ENCODE measurements at places on chromosomes 4 and X.

DNA sequence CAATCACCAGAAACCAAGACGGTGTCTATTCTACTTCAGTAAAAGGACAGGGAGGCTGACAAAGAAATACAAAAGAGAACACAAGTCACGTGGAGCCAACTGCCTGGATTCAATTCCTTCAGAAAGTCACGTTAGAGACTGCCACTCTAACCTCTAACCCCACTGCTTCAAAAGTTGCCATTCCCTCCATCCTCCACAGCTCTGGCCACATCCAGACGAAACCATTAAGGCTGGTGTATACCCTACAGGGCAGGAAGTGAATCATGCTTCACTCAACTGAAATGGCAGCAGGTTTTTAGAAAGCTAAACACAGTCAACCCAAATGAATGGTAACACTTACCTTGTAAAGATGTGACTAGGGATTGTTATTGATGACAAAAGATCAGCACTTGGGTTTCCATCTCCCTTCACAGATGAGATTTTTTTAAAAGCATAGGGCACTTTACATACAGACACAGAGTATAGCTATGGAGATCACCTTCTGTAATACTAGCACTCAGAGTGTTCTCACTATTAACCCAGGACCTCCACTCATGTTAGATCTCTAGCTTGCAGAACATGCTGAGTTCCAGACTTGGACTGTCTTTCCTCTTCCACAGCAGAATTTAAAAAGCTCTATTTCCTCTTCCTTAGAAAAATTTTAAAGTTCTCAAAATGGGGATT lies 37.4 kb downstream of the MAML3 start:
- no peak for DNase-seq

DNA sequence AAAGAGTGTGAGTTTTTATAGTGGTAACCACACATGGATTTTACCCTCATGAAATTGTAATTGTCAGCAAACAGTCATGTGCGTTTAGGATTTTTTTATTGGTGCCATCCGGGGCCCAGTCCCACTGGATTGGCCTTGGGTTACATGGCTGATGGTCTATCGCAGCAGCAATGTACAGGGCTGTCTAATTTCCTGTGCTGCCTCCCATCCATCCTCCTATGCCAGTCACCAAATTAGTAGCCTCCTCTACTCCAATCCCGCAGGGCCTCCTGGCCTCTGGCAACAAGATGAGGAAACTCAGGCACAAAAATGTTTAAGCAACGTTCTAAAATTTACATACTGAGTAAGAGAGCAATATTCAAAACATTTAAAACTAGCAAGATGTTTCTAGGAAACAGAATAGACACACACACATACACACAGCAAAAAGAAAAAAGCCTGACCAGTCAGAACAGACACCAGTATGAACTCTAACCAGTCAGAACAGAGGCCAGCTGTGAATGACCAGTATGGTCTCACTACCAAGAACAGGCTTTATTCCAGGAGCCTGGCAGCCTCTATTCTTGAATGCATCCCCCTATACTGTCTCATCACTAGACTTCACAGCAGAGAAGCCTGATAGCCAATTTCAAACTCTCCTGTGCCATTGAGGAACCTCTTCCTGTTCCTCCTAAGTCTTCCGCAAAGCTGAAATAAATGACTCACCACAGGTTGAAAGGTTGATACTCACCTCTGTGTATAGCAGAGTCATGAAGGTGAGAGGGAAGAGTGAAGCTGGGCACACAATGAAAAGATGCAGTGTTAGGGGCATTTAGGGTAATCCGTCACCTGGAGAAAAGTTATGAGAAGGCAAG lies 42.6 kb downstream of the CHRNA9 start:
- DNase-seq = no peak

DNA sequence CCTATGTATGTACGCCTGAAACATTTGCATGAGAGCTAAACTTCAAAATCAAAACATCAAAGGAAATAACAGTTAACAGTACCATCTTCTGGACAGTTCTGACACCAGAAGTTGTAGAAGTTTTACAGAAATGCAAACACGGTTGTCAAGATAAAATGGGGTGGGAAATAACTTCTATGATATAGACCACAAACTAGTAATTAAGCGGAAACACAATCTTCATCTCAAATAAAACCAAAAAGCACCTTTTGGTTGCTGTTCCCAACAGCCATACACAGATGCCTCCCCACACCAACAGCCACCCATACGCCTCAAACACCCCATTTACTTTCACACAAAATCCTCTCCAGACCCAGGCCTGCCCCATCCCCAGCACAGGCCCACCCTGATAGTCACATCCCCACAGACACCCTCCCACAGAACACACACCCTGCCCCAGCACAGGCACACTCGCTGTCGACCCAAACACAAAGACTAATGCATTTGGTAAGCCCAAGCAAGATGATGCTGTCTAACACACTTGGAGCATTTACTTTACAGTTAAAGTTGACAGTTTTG lies 64.3 kb downstream of the TAPT1 start:
- DNase-seq = peak; percentile 60

- DNase-seq = no peak
Measured at GRCh38 chr4:153933915-153934687, 145.2 kb upstream of the SFRP2 start.

DNA sequence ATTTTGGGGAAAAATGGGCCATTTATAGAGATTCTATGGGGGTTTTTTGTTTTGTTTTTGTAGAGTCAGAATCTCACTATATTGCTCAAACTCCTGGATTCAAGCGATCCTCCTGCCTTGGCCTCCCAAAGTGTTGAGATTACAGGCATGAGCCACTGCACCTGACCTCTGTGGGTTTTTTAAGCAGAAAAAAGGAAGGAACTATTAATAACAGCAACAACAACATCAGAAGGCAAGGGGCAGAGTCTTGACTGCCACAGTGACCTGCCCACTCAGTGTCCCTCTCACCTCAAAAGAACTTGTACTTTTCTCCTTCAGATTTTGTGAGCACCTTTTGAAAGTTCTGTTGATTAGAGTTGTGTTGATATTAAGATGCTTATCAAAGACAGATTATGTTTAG lies 48.1 kb downstream of the FNIP2 start:
- no peak for DNase-seq

GRCh38 chrX:12269484-12269883 lies 131.2 kb downstream of the FRMPD4 start:
- DNase-seq = no peak

DNA sequence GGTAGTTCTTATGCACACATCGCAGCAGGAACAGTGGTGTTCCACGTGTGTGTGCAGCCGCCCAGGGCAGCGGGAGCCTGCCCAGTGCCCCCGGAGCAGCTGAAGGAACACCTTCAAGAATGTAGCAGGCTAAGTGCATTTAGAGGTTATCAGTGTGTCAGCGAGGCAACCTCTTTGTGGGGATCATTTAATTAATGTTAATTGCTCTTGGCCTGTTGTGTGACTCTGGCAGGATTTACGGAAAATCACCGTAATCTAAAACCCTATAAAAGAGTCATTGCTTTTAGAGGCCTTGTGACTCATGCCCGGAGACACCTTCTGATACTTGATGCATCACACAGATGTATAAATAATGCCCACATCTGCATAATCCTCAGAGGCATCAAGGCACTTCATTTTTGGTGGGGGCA lies 47.3 kb upstream of the GATB start:
- no peak for DNase-seq

DNA sequence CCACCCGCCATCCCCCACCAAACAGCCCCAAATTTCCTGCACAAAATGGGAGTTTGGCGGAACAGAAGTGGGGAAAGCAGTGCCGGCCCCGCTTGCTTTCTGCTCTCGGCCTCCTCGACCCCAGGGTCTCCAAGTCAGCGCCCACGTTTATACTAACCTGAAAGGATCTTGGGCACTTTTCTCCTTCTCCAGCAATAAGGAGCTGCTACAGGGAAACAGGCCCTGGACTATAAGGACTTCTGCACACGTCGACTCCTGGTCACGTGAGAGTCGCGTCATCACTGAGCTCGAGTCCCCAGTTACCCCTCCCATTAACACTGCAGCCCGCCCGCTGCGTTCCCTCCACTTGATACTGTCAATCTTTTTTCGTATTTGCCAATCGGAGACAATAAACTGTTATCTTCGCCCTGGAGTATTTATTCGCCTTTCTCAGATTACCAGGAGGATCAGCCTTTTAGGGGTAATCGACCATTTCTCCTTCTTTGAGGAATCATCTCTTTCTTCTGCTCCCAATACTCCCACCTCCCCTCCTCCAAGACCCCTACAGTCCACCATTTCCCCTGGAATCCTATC lies at the start of gene TCEAL8:
Gene TCEAL8, minus strand, starts transcription at position 235 of the 573 bp plus-strand sequence. CDS start 1,176 bp downstream, outside the sequence.
- DNase-seq = peak; percentile 55

DNA sequence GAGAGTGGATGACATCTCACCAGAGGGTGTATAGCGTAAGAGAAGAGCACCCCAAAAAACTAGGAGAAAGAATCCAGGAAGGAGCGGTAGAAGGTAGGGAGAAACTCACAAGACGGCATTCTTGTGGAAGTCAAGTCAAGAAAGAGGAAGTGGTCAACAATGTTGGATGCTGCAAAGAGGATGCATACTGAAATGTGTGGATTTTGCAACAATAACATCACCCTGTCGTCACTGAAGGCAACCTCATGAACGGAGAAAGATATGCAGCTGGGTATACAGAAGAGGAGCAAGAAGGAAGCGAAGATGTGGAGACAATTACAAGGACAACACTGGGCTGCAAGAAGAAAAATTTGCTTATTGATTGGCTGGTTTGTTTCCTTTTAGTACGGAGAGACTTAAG lies 11.4 kb upstream of the TAPT1 start:
- no peak for DNase-seq

DNA sequence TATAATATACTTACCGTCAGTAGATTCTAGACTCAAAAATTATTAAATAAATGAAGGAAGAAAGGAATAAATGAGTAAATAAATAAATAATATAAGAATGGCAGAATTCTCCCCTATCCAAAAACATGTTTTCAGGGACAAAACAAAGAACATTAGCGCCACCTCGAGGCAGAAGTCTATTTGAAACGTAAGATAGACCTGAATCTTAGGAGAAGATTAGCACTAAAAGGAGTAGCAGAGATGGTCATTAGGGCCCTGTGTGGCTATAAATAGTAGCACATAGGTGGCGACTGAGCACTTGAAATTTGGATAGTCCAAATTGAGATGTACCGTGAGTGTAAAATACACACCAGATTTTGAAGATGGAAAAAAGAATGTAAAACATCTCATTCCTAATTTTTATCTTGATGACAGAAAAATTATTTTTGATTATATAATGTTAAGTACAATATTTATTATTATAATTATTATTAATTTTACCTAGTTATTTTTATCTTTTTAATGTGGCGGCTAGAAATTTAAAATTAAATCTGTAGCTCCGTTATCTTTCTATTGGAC lies 24.3 kb upstream of the SRD5A3 start:
- peak; percentile 37 for DNase-seq

DNA sequence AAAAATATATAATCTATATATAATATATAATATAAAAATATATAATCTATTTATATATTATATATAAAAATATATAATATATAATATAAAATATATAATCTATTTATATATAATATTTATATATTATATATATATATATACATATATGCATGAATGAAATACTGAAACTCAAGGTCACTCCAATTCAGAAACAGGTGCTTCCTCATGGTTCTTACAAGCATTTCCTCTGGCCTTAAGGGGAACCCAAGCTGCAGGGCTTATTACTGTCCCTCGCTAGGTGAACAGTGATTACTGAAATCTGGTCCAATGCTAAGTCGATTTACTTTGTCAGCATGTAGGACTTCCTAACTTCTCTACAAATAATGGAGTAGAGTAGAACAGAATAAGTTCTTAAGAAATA lies 174.3 kb downstream of the GPM6A start:
- DNase-seq = no peak

- DNase-seq = no peak
Measured at GRCh38 chrX:120560405-120560841, 339 bp downstream of the CUL4B start.

DNA sequence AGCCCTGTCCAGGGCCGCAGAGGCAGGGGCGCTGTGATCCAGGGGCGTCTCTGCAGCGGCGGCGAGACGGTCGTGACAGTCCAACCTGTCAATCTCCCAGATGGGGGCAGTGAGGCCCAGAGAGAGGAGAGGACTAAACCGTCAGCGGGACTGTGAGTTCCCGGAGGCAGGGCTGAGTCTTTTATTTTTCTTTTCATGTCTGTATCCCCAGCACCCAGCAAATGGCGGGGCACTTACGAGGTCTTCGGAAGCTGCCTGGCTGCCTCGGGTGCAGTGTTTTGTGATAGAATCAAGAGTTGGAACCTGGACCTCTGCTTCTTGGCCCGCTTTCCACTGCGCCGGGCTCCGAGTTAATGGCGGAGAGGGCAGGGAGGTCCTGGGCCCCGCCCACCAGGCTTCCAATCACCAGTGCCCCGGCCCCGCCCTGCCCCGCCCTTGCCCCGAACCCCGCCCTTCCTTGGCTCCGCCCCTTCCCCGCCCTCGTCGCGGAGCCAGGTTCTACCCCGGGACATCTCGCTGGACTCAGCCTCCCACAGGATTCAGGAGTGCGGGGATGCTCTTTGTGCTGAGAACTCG lies 35.3 kb upstream of the GRPEL1 start:
- DNase-seq = peak; percentile 85

- no peak for DNase-seq
Measured at GRCh38 chrX:14851526-14851925, 21.3 kb downstream of the FANCB start.

- peak; percentile 5 for DNase-seq
Measured at GRCh38 chr4:111943796-111944203, 201.5 kb upstream of the FAM241A start.

DNA sequence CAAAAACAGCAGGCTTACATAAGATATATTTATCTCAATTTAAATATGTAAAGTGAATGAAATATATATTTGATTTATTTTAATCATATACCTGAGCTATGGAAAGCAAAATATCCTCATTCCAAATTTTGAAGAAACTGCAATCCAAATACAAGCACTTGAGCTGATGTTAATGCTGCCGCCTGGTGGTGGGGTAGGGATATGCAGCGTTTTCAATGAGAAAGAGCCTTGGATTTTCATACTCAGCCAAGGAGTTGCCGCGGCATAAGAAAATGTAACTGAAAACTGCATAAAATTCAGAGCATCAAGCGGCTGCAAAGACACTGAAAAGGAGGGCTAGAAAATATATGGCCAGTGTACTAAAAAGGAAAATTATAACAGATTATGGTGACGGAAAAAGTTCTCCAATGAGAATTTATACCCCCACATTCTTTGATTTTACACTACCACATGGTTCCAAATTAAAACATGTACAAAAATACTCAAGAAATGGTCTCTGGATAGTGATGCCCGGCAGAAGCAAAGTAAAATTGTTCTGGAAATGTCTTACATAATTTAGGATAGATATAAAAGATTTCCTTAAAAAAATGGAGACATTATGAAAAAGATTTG lies 660.3 kb upstream of the PITX2 start:
- DNase-seq = peak; percentile 3

DNA sequence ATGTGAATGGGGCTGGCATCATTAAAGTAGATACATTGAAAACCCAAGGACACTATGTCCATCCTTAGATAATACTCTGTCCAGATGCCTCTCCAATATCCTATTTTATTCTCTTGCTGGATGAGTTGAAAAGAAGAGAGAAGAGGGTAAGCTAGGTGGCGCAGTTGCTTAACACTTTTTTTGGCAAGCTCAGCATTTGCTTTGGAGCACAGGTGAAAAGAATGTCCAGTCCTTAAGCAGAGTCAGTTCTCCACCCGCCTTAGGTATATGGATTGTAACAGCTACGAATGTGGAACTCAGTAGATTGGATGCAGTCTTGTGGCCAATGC lies 208.4 kb downstream of the NWD2 start:
- no peak for DNase-seq

- DNase-seq = no peak
Measured at GRCh38 chr4:188783175-188783574, 643.9 kb downstream of the TRIML1 start.

Data from T-helper 2 cell (primary cell).